ENCODE measurements at places on chromosomes 6 and 20.

DNA sequence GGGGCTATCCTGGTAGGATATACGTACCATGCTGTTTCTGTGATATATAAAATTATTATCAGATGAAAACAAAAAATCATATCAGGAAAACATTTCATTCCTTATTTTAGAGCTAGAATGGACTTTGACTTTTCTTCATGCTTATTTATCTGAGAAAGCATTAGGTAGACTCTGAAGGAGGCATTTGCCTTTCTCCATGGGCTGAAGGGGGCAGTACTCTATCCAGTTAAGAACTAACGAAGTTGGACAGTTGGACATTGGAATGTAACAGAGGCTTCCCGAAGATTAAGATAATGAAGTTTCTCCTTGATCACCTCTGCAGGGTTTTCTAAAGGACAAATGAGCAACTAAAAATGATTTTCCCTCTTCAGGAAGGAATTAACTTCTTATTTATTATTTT is 233.9 kb downstream of the SAMD5 start:
- no peak for DNase-seq

GRCh38 chr6:165782134-165782533 is 119.1 kb upstream of the PDE10A start:
- DNase-seq, result no peak

GRCh38 chr20:56540415-56540814 is 7.4 kb downstream of the FAM209B start:
- peak; percentile 17 for DNase-seq

GRCh38 chr6:25960734-25961133 is 1.9 kb upstream of the TRIM38 start:
- DNase-seq, result no peak

- no peak for DNase-seq
Observed at GRCh38 chr20:6715401-6715941, 52.0 kb upstream of the BMP2 start.

- DNase-seq, result no peak
Observed at GRCh38 chr6:108801366-108801765, 46.9 kb upstream of the ARMC2 start.

- DNase-seq, result no peak
Observed at GRCh38 chr20:25532015-25532751, 53.1 kb downstream of the NINL start.

DNA sequence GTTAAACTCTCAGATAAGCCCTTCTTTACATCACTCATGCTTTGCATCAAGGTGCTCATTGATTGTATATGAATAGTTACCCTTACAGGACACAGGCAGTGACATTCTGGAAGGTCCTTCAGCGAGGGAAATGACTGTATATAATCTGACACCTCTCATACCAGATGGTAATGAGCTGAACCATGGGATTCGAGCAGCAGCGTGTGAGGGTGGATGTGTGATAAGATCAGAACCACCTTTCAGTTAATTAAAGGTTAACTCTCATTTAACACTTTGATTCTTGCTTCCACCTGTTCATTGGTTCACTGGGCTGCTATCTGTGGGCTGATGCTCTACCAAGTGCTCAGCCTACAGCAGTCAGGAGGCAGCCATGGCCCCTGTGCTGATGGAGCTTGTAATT is 24.2 kb downstream of the NEDD9 start:
- no peak for DNase-seq

- peak; percentile 39 for DNase-seq
Observed at GRCh38 chr6:19380293-19380692, 456.9 kb upstream of the ID4 start.

DNA sequence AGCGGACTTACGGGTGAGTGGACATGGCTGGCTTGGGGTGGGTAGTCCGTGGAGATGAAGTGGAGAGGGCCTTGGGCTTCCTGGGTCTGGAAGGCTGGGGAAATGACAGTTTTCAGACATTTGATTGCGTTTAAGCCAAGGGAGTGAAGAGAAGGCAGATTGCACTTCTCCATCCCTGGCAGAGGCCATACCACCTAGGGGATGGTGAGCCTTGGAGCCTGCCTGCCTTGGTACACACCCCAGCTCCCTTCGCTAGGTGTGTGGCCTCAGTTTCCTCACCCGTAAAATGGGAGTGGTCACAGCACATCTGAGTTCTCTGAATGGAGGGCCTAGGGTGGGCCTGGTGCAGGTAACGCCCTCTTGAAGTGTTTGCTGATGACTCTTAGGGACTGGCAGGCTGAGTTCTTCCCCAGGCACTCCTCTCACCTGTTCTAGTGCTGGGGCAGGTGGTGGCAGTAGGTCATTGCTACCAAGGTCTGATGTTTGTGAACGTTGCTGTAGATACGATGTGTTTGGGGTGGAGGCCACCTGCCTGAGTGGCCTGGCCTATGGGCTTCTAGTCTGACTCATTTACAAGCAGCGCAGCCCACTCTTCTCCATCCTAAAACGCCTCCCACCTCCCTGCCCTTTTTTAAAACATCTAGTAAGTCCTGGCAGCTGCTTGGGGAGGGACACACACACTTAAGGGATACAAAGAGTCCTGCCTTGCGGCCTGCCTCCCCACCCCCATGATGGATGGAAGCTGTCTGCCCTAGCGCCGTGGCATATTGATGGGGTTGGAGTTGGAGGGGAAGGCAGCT is 2.3 kb downstream of the RBM38 start:
- DNase-seq, result no peak

DNA sequence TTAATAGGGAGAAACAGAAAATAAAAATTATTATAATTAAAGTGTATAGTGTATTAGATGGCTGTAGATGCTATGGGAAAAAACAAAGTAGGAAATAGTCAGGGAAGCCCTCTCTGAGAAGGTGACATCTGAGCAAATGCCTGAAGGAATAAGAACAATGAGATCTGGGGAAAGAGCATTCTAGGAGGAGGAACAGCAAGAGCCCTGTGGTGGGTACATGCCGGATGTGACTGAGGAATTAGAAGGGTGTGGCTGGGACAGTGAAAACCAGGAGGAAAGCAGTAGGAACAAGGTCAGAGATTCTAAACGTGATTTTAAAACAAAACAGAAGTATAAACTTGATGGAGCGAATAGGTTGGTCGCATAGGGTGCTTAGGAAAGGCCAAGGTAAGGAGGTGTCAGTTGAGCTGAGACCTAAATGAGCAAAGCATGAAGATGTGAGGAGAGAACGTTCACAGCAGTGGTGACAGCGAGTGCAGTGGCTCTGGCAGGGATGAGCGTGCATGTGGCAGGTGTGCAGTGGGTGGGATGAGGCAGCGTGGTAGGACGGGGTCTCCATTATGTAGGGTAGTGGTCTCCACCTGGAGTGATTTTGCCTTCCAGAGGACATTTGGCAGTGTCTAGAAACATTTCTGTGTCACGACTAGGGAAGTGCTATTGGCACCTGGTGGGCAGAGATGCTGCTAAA is 97.1 kb upstream of the MRPS10 start:
- no peak for DNase-seq

GRCh38 chr6:105493736-105494135 is 90.9 kb upstream of the PREP start:
- no peak for DNase-seq

DNA sequence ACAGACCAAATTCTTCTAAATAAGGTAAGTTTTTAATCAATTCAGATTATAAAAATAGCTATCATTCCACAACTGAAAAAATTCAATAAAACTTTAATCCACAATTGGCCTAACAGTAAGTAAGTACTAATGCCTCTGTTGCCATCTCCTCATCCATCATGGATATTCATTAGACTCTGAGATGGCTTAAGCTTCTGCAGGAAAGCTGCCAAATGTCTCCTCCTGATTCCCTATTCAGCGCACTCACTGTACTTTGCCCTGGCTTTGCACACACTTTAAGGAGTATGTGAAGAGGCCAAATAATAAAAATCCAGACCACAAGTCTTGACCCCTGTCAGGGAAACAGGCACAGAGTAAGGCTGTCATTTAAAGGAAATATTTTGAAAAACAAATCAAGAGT is 23.6 kb downstream of the PGM3 start:
- no peak for DNase-seq

DNA sequence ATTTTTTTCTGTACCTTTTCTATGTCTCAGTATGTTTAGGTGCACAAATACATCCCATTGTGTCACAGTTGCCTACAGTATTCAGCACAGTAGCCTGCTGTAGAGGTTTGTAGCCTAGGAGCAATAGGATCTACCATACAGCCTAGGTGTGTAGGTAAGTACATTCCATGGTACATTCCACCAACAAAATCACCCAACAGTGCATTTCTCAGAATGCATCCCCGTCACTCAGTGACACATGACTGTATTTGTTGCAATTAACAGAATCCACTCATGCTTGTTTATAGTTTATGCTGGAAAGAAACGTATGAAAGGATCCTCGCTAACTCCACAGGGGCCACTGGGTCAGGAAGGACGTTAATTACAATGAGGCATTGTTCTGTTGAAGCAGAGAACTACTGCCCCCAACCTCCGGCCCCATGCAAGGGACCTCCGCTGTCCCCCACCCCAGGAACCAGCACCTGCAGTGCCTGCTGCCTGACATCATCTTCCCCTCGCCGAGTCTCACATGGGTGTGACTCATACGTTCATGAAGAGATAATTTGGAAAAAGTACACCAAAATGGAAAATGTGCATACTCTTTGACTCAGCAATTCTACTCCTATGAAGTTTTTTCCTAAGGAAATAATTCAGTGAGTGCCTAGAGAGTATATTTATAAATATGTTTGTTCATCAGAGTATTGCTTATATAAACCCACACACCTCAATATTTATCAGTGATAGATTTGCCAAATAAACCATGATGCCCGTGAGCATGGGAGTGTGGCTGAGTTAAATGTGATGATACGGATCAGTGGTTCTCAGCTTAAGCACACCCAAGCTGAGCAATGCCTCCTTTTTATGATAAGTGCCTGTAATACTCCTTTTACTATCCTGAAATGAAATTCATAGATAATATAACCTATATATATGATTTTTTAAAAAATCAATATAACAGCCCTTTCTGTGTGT is 156.4 kb upstream of the ECI2 start:
- DNase-seq, result peak; percentile 84

DNA sequence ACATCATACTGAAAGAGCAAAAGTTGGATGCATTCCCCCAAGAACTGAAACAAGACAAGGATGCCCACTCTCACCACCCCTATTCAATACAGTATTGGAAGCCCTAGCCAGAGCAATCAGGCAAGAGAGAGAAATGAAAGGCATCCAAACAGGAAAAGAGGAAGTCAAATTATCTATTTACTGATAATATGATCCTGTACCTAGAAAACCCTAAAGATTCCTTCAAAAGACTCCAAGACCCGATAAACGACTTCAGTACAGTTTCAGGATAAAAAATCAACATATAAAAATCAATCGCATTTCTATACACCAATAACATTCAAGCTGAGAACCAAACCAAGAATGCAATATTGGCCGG is 14.5 kb downstream of the CDK19 start:
- DNase-seq, result no peak

DNA sequence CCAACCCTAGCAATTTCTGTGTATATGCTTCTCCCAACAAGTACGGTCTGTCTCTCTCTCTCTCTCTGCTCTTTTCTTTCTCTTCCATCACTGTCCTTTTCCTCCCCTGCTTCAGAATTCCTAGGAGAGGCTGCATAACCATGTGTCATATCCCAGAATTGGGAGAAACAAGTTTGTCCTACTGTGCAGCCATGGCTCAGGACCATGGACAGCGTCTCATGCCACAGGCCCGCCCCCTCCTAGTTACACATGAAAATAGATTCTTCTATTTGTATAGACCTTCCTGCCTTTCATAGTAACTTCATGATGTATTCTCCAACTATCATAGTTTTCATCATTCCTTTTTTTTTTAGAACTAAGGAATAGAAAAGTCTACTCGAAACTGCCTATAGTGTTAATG is 98.0 kb downstream of the FNDC1 start:
- peak; percentile 2 for DNase-seq

- no peak for DNase-seq
Observed at GRCh38 chr6:7887278-7887991, 23.2 kb downstream of the TXNDC5 start.

DNA sequence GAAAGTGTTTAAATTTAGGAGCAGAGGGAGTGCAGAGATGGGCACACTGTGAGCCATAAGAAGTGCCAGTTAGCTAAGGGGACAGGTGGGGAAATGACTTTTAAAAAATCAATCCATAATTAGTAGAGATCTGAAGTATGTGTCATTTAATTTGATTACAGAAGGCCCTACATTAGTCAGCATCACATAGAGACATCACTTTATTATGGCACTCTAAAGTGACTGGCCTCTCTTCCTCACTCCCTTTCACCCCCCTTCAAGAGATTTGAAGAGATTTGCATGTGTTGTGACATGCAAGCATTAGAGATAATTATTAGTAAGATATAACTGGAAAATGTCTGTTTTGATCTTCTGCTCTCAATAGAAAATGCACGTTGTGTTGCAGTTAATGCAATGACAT is 86.7 kb downstream of the SLX4IP start:
- no peak for DNase-seq

- DNase-seq, result no peak
Observed at GRCh38 chr20:48962421-48962820, 40.9 kb downstream of the ARFGEF2 start.

Measured in choroid plexus epithelial cell (primary cell).